Right renal cortex interstitium (tissue), 3 donors: ENCODE measurements at places on chromosomes 7 and 10. TPM values are rescaled to one million over a fixed set of nuclear protein-coding genes. Genes with fewer than 3 reads are reported as not detected.

DNA sequence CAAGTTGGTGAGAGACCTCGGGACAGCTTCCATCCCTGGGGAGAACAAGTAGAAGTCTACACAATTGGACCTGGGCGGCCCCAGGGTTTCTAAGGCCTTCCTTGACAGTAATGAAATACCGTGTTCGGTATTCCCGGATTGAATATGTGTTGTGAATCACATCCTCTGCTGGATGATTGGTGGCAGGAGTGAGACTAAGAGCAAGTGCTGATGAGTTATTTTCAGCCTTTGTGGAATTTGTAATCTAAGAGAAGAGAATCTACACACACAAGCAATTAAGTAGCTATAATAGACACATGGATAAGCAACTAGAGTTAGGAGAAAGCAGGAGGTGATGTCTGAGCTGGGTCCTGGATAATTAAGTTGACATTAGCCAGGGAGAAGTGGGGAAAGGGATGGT is 64.8 kb upstream of the VWC2 start:
- no peak for DNase-seq

GRCh38 chr7:63113713-63114285 is 884.9 kb upstream of the ZNF722 start:
- DNase-seq = no peak

DNA sequence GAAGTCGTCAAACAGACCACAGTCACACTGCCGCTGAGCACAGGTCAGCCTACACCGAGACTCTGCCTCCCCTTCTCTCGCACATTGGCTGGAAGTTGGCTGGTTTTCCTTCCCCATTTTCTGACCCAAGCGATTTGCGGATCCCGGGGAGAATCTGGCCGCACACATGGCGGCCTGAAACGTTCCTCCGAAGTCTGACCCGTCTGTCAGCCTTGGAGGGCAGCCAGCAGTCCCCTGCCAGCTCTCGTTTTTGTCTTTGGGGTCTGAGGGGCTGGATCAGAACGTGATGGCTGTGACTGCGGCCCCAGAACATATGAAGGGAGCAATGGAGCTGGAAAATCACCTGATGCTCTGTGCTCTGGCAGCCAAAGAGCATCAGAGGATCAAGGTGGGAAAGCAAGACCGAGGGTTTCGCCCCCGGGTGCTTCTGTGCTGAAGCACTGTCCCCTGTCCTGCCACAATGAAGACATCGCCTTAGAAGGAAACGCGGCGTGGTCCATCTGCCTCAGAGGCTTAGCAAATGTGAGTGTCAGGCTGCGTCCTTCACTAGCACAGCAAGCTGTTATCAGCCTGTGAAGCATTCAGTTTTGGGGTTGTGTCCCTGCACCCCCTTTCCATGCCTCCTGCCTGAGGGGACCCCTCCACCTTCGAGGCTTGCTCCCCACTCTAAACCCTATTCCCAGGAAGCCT is 119.3 kb upstream of the SHH start:
- DNase-seq = no peak

- DNase-seq = peak; percentile 72
Measured at GRCh38 chr7:13989126-13989948, at the start of gene ETV1. ETV1 (minus strand) TSS chr7:13989666; CDS start chr7:13989052, 614 bp downstream.

- DNase-seq = no peak
Measured at GRCh38 chr7:44305564-44306507, 19.6 kb downstream of the CAMK2B start.

The LIPF gene
- polyA plus RNA-seq = 0.24 TPM

The HOXA3 gene
- 29.3 TPM for polyA plus RNA-seq

The CFTR gene
- 3.0 TPM for polyA plus RNA-seq
